Posterior cingulate gyrus (tissue), 11 donors: ENCODE measurements at places on chromosomes 2 and 18.

- no peak for DNase-seq
Observed at GRCh38 chr2:85662899-85663593, 5.0 kb downstream of the SFTPB start.

- DNase-seq: no peak
Observed at GRCh38 chr2:106153781-106154180, 40.3 kb downstream of the UXS1 start.

DNA sequence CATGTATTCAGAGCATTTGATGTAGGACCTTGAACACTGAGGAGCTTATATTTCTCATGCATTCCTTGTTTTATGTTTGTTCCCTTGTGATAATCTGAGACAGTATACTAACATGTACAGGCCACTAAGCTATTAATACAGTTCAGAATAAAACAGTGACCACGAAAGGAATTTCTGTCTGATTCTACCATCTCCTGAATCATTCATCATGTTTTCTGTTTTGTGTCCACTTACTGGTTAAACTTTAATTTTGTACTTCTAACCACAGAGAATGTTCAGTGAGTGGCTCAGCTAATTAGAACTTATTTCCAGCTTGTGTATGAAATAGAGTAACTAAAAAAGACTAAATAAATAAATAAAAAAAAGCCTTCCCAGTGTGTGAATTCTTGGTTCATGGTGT is 110.4 kb downstream of the LRP1B start:
- no peak for DNase-seq

- DNase-seq: no peak
Observed at GRCh38 chr18:24819141-24819890, 358.9 kb downstream of the HRH4 start.

- DNase-seq: peak; percentile 73
Observed at GRCh38 chr18:55322178-55322735, 265.7 kb downstream of the TCF4 start.

GRCh38 chr2:99106913-99107312 is 34.6 kb upstream of the C2orf15 start:
- DNase-seq: no peak

DNA sequence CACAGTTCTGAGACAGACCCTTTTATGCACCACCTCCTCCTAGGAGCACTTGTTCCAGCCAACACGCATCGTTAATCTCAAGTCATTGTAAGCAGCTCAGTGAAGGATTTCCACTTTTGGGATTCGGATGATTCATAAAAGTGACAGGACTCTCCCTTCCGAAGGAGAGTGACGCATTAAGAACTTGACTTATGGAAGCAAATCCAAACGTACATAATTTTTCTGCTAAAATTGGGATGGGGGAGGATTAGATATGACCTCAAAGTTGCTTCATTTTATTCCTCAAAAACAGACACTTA is 165.7 kb downstream of the TWIST2 start:
- DNase-seq: no peak
